IPS DF 19.7 (cell line): ENCODE measurements at places on chromosomes 1 and 21.

- DNase-seq, result no peak
Measured at GRCh38 chr1:240314845-240315801, 223.4 kb downstream of the FMN2 start.

- no peak for DNase-seq
Measured at GRCh38 chr1:179082333-179082998, 596 bp downstream of the TOR3A start.

- DNase-seq, result no peak
Measured at GRCh38 chr1:95340061-95340460, 106.1 kb downstream of the RWDD3 start.

GRCh38 chr1:108208724-108209446, 8.7 kb upstream of the SLC25A24 start:
- no peak for DNase-seq

DNA sequence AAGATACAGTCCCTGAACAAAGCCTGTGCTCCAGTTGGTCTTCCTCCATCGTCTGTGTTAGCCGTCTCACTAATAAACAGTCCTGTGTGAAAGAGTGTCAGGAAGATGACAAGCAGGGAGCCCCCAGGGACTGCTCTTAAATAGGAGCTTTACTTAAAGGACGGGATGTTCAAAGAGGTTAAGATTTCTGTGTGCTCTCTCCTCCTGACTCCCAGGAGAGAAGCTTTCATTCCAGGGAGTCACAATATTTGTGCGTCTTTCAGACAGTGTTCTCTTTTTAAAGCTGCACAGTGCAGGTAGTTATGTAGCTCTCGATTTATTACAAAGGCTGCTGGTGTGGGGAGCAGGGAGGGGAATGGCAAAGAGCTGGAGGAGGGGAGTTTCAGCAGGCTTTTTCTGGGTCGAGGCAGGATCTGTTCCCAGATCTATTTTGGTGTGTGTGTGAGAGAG, 43.5 kb downstream of the STYXL2 start:
- no peak for DNase-seq

GRCh38 chr1:70142075-70142474, 63.3 kb downstream of the LRRC40 start:
- no peak for DNase-seq

DNA sequence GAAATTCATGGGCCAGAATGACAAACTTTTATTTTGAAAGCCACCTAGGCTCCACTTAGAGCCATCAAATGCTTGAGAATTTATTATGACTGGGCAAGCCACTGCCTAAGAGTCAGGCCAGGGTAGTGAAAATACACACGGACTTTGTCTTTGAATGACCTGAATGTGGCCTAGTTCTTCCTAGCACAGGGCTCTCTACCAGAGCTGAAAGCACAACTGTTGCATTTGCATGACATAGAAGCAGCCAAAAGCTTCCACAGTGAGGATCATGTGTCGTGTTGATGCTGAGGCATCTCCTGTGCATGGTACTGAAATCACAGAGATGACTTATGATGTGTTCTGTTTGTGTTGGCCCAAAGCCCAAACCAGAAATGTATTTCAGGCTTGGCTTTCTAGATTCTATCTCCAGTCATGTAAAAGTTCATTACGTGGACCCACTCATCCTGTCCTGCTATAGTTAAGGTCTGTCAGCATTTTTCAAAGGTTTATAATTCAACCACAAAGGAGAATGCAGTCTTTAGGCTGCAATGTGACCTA, 164.0 kb upstream of the UBE2U start:
- no peak for DNase-seq

GRCh38 chr1:91821126-91821868, 64.7 kb downstream of the TGFBR3 start:
- no peak for DNase-seq

GRCh38 chr1:58814251-58815068, 30.6 kb upstream of the JUN start:
- no peak for DNase-seq

GRCh38 chr1:235854347-235854746, 12.4 kb downstream of the LYST start:
- no peak for DNase-seq

DNA sequence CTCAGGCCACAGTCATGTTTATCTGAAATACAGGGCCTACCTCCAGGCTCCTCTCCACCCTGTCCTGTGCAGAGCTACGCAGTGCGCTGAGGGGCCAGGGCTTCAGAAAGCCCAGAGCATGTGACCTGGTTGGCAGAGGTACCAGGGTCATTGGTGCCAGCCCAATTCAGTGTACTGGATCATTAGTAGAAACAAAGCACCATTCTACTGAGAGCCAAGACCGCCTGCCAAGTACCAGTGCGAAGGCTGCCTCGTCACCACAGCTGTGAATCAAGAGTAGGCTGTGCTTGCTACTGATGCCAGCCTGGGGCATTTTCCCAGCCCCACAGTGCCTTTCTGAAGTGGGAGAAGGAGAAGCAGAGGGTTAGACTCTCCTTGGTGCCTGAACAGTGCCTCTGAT, 59.8 kb downstream of the CAPN9 start:
- no peak for DNase-seq

DNA sequence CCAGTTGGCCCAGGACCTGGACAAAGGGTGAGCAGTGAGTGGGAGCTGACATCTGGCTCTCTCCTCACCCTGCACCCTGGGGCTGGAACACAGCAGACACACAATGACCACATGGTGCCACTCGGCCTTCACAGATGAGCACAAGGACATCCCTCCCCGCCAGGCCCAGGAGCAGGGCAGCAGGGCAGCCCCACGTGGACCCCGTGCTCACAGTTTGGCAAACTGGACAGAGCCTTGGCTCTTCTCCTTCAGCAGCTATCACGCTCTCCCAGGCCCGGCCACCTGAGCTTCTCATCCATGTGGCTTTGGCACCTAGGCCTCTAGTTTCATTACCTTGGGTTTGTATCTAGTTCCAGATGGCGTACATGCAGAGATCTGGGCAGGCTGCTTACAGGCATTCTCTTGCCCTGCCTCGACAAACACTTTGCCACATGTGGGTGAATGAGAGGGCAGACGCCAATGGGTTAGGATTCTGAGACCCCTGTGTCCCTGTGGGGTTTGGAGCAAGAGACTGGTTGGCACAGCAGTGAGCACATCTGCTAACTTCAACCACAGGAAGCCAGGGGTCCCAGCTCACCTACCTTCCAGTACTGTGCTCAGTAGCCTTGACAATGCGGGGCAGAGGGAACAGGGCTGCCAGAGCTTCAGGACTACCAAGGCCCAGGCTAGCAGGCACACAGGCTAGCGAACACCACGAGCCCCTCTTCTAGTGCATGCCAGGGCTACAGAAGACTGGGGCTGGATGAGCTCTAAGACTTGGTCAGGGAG, 3.4 kb upstream of the PTPRF start:
- no peak for DNase-seq
